SJSA1 (cell line): ENCODE measurements at places on chromosomes 7 and 10. TPM values are rescaled to one million over a fixed set of nuclear protein-coding genes. Genes with fewer than 3 reads are reported as not detected.
A peak's percentile ranks its signal among the peaks of the same experiment; 100 is the strongest.

DNA sequence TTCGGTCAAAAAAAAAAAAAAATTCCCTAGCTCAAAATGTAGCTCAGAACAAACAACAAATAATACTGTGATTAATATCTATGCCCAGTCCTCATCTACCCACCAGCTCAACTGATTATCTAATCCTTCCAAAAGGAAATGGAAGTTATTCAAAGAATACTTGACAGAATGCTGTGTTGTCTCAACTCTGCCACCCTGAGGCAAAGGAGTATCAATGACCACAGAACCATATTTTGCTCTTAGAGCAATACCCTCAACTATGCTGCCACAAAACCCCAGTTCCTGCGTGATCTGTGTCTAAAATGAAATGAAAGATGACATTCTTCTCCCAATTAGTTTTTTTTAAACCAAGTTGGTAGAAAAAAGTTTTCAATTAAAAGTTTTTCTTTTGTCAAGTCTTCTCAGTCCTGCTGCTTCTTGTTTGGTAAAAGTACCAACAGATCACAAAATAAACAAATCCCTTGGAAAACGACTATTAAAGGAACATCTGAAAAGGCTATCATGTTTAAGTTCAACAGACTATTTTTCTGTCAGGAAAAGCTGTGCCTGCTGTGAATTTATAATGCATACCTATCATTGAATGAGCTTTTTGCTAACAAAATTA is 21.6 kb downstream of the RBM28 start:
- no peak for DNase-seq

GRCh38 chr7:47711776-47712175 is 129.9 kb upstream of the TNS3 start:
- no peak for DNase-seq

GRCh38 chr10:69490876-69491275 is 39.6 kb downstream of the TSPAN15 start:
- no peak for DNase-seq

- no peak for DNase-seq
Measured at GRCh38 chr7:133789974-133790373, 337.2 kb upstream of the LRGUK start.

- no peak for DNase-seq
Measured at GRCh38 chr7:67690700-67691099, 694.1 kb downstream of the TYW1 start.

- DNase-seq = no peak
Measured at GRCh38 chr7:123528265-123528664, 6.1 kb downstream of the IQUB start.

- no peak for DNase-seq
Measured at GRCh38 chr10:52740913-52741675, 31.5 kb downstream of the MBL2 start.

DNA sequence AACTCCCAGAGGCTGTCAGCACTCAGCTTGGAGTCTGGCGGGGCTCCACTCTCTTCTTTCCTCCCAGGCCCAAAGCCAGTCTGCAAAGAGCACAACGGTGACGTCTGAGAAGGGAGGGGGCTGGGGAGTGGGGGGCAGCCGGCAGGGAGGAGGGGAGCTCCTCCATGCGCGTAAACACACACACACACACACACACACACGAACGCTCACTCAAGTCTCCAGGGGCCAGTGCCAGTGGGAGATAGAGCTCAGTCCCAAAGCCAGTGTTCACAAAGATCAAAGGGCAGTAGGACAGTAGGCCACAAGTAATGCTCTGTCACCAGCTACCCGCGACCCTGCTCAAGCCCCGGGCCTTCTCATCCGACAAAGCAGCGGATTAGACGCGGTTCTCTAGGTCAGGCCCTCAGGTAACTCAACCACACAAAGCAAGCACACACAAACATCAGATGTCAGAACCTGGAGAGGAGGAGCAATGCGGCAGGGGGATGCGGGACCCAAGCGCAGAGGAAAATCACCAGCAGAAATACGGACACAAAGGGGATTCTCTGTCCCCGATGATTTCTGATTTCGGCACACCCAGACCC is 19.9 kb downstream of the TCAF1 start:
- no peak for DNase-seq

- no peak for DNase-seq
Measured at GRCh38 chr10:48945441-48946130, 5.9 kb upstream of the LRRC18 start.

- peak; percentile 28 for DNase-seq
Measured at GRCh38 chr10:49333192-49333591, 34.2 kb downstream of the C10orf71 start.

GRCh38 chr10:102150970-102151773 is 1.0 kb upstream of the NOLC1 start:
- DNase-seq = no peak

DNA sequence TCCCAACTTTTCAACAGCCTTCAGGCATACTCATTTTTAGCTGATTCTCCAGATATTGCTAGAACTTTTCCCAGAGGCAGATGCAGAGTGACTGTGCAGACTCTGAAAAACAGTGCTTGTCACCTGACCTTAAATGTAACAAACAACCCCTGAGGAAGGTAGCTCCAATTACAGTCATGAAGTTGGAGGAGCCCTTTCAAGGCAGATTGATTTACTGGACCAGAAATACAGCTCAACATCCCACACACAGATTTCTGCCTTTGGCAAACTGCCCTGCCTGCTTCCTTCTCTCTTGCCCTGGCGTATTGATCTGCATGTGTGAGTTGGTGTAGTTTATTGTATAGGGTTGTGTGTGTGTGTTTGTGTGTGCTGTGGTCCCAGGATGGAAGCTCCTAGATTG is 38.5 kb downstream of the PYROXD2 start:
- DNase-seq = no peak

The COBL gene
- not detected in 2 replicates for total RNA-seq

The INSYN2A gene
- total RNA-seq = not detected in 2 replicates

The MINPP1 gene
- total RNA-seq = 47.1 and 50.3 TPM in 2 replicates
